CD4-positive, alpha-beta T cell treated with Interleukin-6 for 4 hours (primary cell): ENCODE measurements at places on chromosomes 2 and 18.
A peak's percentile ranks its signal among the peaks of the same experiment; 100 is the strongest.

DNA sequence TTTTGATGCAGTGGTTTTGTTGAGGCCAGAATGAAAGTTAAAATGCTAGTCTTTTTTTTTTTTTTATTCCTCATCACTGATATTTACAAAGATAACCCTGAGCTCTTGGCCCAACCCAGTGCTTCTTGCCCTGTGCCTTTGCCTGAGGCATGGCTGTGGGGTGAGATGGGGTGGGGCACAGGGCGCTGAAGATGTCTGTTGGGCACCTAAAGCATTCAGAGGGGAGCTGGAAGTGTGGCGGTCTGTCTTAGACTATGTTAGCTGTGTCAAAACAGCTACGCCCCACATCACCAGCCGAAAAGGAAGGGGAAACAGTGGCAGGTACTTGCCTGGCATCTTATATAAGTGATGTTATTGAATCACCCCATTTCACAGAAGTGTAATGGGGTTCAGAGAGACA, 20.7 kb downstream of the TOGARAM2 start:
- DNase-seq = no peak

DNA sequence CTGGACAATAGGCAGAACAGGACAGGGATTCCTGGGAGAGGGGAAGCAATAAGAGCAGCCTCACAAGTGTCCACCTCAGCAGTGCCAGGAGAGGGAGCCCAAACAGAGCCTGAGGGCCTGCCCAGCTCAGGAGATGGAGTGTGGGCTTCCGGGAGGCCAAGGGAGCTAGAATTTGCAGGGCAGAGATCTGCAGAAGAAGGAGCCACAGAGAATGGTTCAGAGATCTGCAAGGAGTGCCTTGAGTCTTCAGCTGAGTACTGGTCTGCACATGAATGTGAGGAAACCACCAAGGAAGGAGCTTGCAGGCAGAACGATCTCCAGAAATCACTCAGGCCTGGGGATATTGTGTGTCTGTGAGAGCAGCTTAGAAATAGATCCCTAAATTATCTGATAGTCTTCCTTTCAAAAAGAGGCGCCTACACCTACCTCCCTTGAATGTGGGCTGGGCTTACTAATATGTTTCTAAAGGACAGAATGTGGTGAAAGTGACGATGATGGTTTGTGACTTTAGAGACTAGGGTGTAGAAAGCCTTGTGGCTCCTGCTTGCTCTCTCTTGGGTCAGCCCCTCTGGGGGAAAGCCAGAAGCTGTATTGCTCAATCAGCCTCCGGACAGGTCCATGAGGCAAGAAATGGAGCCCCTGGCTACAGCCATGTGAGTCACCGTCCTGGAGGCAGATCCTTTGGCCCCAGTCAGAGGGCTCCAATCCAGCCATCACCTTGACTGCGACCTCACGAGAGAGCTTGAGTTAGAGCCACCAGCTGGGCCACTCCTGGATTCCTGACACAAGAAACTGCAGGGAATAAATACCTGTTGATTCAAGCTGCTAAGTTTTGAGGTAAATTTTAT, 7.6 kb upstream of the LPIN1 start:
- DNase-seq = peak; percentile 54

- DNase-seq = no peak
Measured at GRCh38 chr18:9333441-9334328, 888 bp upstream of the TWSG1 start.

DNA sequence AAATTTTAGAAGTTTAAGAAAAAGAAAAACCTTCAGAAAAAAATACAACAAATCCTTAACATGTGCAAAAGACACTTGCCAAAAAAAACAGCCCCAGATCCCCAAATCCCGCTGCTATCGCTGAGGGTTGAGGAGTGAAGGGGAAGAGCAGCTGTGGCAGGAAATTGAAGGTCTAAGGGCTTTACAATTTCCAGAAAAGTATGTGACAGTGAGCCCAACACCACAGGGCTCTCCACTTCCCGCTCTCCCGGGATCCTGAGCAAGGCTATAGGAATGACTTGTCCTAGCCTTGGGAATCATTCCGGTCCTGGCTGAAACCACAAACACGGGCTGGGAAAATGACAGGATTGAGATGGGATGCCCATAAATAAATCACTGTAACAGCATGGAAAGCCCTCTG, 191.4 kb downstream of the TMEM163 start:
- DNase-seq = no peak

DNA sequence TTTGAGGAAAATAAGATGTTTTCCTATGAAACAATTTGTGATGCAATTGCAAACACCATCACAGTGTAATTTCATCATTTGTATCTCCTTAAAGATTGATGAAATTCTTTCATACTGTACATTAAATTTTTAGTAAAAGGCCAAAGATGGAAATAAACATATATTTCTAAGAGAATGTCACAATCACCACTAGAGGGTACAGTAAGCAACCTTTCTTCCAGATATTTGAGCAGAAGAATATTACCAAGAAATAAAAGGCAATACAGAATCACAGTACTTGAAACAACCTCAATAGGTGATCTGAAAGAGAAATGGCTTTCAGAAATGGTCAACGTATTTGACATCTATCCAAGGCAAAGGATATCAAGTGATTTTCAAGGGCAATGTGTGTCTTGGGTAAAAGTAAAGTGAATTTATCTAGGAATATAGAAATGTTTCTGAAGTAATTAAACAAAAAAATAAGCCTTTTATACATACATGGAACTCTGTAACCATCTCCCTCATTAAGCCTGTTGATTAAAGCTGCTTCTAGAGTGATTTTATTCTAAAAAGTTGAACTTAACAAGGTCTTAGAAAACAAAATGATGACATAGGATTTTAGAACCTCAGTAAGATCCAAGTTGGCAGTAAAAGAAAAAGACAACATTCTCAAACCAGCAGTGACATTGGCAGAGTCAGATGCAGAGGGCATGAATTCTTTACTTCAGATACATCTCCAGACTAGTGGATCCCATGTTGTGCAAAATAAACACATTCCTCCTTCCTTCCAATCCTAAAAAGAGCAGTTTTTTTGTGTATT, 90.3 kb upstream of the SESTD1 start:
- no peak for DNase-seq

DNA sequence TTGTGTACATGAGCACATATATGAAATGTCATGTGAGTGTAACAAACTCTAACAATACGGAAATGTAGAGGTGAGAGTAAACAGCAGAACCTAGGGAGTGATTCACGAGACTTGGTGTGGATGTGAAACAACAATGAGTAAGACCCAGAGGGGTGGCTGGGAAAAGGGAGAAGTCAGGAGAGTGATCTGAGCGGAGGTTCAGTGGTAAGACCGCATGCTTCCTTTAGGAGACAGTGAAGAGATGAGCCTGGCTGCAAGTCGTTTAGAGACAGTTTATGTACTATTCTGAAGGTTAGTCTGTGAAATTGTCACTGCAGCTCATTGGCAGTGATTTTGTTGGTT, 150.6 kb downstream of the PRPF40A start:
- no peak for DNase-seq

GRCh38 chr2:134426721-134427120, 172.8 kb downstream of the MGAT5 start:
- DNase-seq = no peak

DNA sequence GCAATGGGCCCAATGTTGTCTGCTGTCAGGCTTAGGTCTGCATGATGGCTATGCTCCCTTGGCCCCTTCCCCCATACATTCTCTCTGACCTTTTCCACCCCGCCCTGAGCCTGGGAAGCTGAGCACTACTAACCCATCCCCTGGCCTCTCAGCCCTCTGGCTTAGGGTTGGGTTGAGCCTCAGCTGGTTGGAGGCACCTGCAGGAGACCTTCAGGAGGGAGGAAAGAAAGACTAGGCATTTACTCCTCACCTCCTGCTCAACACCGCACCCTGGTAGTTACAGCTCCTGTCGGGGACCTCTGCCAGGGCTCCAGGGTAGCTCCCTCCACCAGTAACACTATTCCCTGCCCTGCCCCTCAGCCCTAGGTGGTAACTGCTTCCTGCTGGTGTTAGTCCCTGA, 80.5 kb downstream of the GALNT14 start:
- DNase-seq = no peak

DNA sequence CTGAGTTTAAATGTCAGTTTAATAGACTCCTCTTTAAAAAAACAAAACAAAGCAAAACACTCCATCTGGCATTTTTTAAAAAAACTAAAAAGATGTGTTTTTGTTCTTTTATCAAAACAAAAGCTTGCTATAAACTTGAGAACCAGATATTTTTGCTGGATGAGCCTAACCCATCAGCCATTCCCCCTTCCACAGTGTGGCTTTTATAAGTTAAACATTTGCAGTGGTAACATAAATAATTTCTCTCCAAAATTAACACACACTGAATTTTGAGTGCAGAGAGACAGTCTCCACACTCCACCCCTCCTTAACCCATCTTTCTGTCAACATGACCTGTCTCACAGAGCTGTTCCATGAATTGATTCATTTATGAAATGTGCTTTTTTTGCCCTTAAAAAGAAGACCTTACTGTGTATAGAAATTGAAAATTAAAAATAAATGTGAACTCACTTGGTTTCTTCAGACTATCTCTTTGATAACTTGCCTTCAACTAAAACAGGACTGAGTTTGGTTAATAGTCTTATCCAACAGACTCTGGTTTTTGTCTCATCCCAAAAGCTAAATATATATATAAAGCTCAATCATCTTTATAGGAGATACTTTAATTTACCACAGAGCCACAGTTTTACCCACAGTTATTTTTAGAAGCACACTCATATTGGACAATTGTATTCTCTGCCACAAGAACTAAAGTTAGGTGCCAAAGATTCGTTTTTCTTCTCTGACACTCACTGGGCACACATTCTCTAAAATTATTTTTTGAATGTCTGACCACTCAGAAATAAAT, 64.8 kb upstream of the STK39 start:
- no peak for DNase-seq

- no peak for DNase-seq
Measured at GRCh38 chr2:226904592-226904991, 68.7 kb downstream of the RHBDD1 start.

GRCh38 chr2:99607861-99608491, 118.2 kb upstream of the REV1 start:
- DNase-seq = no peak

GRCh38 chr18:77067291-77068061, 65.1 kb downstream of the MBP start:
- peak; percentile 79 for DNase-seq

- no peak for DNase-seq
Measured at GRCh38 chr2:172964511-172965139, 111.0 kb upstream of the MAP3K20 start.

DNA sequence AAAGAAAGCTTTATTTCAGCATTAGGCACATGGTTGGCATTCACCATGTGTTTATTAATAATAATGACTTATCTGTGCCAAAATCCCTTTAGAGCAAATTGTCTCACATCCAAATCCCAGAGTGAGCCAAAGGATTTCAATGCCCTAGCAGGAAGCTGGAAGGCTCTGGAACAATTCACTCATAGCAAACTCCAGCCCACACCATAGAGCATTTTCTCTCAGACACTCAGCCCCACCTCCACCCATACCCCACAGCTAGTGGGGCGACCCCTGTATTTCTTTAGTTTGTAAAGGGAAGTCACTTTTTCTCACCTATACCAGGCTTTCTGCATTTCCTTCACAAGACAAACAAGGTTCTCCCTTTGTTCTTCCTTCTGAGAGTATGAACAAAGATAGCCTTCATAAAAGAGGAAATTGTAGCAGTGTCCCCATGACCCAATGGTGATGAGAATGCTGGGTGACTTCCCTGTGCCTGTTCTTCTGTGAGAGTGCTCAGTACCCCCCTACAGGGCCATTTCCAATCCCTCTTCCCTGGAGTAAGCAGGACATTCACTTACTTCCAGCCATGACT, 100.1 kb upstream of the APCDD1 start:
- no peak for DNase-seq

- no peak for DNase-seq
Measured at GRCh38 chr2:12389344-12390045, 327.2 kb upstream of the TRIB2 start.

DNA sequence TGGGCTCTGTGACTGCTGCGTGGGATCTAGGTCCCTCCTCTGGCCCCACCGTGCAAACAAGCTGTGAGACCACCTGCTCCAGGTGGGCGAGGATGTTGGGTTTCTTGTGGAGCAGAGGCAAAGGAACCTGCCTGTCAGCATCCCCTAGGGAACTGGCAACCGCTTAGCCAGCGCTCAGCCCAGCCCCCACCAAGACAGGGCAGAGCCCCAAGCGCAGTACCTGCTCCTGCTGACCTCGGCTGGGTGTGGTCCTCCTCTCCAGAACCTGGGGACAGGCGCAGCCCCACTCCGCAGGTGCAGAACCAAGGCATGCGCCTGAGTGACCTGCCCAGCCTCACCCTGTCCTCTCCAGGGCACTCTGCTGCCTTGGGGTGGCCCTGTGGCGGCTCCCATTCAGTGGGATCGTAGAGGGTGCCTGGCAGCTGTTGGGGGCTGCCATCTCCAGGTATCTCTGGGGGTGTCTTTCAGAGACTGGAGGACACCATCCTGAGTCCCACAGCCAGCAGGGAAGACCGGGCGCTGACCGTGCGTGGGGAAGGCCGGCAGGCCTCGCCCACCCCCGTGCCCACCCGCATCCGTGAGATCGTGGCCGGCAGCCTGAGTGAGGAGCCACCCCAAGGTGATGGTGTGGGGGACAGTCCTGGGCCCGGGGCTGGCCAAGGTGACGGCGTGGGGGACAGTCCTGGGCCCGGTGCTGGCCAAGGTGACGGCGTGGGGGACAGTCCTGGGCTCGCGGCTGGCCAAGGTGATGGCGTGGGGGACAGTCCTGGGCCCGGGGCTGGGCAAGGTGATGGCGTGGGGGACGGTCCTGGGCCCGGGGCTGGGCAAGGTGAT, 12.3 kb downstream of the CROCC2 start:
- DNase-seq = no peak

- no peak for DNase-seq
Measured at GRCh38 chr2:149465873-149466272, 121.7 kb downstream of the MMADHC start.

- DNase-seq = no peak
Measured at GRCh38 chr2:166451468-166451867, 42.6 kb downstream of the SCN7A start.

DNA sequence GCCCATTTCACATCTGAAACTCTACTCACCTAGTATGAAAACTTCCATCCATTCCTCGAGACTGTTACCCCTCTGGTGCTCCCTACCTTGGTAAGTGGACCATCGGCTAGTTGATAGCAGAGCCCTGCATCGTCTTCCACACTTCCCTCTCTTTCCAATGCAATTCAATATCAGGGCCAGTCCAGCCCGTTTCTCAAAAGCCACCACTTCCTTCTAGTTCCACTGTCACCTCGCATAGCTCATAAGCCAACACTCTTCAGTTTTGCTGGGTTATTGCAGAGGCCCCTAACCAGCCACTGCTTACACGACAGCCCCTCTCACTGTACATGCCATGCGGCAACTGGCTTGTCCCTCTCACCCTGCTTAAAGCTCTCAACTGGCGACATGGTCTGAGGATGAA, 10.2 kb upstream of the ZNF407 start:
- no peak for DNase-seq

DNA sequence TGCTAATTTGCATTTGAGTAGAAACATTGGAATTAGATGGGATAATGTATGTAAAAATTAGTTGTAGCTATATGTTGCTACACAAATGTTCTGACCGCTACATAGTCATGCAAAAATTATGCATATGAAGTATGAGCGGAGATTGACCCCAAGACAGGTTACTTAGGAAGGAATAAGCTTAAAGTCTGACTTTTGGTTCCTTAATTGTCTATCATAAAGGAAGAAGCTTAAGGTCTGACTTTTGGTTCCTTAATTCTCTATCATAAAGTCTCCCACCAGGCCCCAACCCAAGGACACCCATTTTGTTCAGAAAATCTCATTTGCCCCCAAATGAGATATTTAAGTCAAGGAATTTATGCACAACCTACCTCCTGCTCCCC, 106.5 kb downstream of the EVA1A start:
- no peak for DNase-seq
